ENCODE measurements at places on chromosomes 7 and 10. TPM values are rescaled to one million over a fixed set of nuclear protein-coding genes. Genes with fewer than 3 reads are reported as not detected.

The HSPB1 gene
- total RNA-seq, result 33.2 TPM

The PDE1C gene
- not detected for total RNA-seq

The PRSS2 gene
- total RNA-seq, result not detected

The LRIT2 gene
- total RNA-seq, result not detected

The MRLN gene
- not detected for total RNA-seq

The NPY gene
- not detected for total RNA-seq

The VWDE gene
- total RNA-seq, result 0.86 TPM

The NANOS1 gene
- total RNA-seq, result 0.41 TPM

The HOXA5 gene
- total RNA-seq, result 0.81 TPM

The EGFR gene
- total RNA-seq, result not detected

The TRIM50 gene
- total RNA-seq, result not detected

The PLAU gene
- 0.11 TPM for total RNA-seq

The HTR5A gene
- total RNA-seq, result not detected

The TSPAN15 gene
- 1.9 TPM for total RNA-seq

The FAM237B gene
- total RNA-seq, result not detected

The CWF19L1 gene
- total RNA-seq, result 83.7 TPM

The PCDH15 gene
- not detected for total RNA-seq

The SEMA3E gene
- total RNA-seq, result not detected

The CALML5 gene
- total RNA-seq, result not detected

The NSUN5 gene
- total RNA-seq, result 34.8 TPM

The KLF14 gene
- not detected for total RNA-seq

The BAIAP2L1 gene
- not detected for total RNA-seq

The ATRNL1 gene
- not detected for total RNA-seq

The GPR15LG gene
- not detected for total RNA-seq

The SPAM1 gene
- not detected for total RNA-seq

The CDNF gene
- total RNA-seq, result 2.5 TPM

The MBL2 gene
- total RNA-seq, result not detected

Data from CD8-positive, alpha-beta T cell (primary cell).